HTR-8/SVneo (cell line): ENCODE measurements at places on chromosomes 16 and 17.

DNA sequence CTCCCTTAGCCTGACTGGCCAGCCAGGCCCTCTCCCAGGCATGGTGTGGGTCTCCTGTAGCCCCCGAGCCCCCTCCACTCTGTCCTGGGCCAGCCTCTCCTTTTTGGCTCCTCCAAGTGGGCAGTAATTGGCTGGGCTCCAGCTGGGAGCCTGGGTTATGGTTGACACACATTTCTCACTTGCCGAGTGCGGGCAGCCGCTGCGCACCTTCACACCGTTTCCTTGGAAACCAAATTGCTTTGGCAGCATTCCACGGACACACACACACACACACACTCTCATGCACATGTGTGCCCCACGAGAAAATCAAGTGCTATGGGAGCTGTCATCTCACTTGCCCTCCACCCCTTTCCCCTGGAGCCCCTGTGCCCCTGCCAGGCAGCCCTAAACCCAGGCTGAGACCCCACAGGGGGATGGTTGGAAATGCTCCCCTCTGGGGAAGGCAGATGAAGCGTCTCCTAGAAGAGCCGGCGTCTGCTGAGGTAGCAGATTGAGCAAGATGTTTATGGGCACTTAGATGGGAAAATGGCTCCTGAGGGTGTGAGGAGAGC, 402.7 kb upstream of the TNRC6C start:
- DNase-seq: no peak

GRCh38 chr16:28210979-28211588, 681 bp downstream of the XPO6 start:
- peak; percentile 53 for DNase-seq

DNA sequence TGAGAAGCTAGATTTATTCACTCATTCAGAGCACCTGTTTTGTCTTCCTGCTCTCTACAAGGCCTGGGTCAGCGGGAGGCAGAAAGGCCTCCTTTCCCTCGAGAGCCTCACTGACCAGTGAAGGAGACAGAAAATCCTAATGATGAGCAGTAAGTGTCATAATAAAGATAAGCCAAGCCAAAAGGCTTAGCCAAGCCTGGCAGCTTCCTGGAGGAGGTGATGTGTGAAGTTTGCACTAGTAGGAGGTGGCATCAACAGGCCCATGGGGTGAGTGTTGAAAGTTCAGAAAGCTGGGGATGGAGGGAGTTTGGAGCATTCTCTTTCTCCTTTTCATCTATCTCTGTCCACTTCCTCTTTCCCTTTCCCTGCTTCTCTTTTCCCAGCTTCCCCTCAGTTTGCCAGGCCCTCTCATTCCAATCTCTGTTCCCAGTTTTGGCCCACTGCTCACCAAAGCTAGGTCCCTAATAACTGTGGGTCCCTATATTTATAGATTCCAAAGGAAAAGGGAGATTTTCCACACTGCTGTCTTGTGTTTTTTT, 16.5 kb upstream of the SPNS3 start:
- DNase-seq: no peak

DNA sequence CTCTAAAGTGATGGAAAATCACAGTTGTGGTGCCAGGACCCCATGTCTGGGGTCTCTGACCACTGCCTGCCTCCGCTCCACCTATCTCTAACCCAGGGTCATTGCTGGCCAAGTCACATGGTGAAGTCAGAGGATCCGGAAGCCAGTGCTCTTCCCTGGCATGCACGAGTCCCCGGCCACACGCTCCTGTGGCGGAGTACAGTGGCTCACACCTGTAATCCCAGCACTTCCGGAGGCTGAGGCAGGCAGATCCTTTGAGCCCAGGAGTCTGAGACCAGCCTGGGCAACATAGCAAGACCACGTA, 21.5 kb upstream of the RBFOX3 start:
- no peak for DNase-seq

GRCh38 chr17:4313221-4314114, 49.7 kb upstream of the ANKFY1 start:
- no peak for DNase-seq

- no peak for DNase-seq
Measured at GRCh38 chr16:11363927-11364258, 18.6 kb downstream of the RMI2 start.

GRCh38 chr17:5120036-5120435, 4.2 kb downstream of the USP6 start:
- DNase-seq: no peak

GRCh38 chr17:17508019-17508535, 11.9 kb upstream of the RASD1 start:
- DNase-seq: no peak

GRCh38 chr17:13919818-13920217, 149.5 kb upstream of the COX10 start:
- no peak for DNase-seq

- no peak for DNase-seq
Measured at GRCh38 chr17:35879773-35880654, at the start of gene CCL5. CCL5 (minus strand) TSS chr17:35880360.

DNA sequence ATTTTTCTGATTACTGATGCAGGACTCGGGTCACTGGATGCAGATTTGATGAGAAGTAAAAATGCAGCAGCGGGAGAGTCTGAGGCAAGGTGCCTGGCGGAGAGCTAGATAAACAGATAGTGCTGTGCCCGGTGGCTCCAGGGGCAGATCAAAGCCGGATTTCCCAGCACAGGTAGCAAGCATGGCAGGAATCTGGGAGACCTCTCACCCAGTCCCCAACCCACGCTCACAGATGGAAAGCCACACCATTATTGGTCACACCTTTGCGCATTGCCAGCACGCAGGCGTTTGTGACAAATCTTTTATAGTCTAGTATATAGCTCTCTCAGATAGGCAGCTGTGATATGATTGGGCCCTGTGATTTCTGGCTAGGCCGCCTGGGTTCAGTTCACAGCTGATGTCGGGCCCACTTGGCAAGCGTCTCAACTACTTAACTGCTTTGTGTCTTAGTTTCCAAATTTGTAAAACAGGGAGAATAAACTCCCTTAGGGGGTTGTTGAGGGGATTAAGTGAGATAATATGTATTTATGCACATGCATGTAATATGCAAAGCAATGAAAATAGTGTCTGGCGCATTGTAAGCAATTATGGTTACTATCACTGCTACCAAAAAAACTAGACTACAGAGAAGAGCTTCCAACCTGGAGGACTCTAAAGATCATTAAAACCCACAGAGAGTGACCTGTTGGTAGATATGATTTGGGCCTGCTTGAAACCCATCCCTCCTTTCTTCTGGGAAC, 42.0 kb upstream of the NFAT5 start:
- DNase-seq: no peak

- DNase-seq: no peak
Measured at GRCh38 chr17:10073941-10074340, 124.5 kb downstream of the GAS7 start.

DNA sequence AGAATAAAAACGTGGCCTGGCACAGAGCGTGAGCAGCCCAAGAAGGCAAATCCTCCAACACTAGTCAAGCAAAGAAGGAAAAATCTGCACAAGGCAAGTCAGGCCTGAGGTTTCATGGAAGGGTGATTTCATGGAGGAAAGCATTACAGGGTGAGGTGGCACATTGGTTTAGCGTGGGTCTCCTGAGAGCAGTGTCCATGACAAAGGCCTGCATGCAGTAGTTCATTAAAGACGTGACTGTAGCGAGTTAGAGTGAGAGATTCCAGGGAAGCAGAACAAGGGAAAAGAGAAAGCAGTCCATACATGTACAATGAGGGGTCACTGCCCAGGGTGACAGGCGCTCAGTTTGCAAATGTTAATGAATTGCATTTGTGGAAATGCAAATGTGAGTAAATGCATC, 285.0 kb upstream of the ERCC4 start:
- DNase-seq: no peak

DNA sequence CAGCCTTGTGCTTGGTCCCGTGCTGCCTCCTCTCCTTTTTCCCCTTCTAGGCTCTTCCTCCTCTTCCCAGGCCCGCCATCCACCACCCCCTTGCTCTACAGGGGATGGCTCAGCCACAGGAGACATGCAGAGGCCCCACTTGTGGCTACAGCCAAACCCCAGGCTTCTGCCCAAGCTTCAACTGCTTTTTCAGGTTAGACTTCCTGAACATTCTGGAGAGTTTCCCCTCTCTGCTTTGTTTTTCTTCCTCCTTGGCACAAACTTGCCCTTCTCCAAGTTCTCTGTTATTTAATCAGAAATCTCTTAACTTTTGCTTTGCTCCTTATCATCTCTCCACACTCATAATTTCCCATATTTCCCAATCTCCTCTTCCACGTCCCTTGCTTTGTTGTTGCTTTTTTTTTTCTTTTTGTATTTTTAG, 18.3 kb upstream of the HAS3 start:
- DNase-seq: no peak

- no peak for DNase-seq
Measured at GRCh38 chr17:58081646-58082340, 1.4 kb upstream of the DYNLL2 start.

DNA sequence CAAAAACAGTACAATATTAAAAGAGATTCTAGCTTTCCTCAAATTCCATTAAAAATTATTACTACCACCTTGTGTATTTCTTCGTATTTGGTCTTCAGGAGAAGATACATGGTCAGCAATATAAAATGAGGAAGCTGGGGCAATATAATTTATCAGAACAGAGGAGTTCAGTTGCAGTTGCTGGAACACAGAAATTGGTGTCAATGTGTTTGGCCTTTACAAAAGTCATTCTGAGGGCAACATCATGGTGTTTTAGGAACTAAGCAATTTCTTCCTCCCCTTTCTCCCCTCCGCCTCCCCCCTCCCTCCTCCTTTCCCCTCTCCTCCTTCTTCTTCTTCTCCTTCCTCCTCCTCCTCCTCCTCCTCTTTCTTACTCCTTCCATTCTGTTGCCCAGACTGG, 102.1 kb downstream of the YPEL2 start:
- no peak for DNase-seq

- no peak for DNase-seq
Measured at GRCh38 chr16:87227296-87227951, 89.8 kb downstream of the C16orf95 start.

DNA sequence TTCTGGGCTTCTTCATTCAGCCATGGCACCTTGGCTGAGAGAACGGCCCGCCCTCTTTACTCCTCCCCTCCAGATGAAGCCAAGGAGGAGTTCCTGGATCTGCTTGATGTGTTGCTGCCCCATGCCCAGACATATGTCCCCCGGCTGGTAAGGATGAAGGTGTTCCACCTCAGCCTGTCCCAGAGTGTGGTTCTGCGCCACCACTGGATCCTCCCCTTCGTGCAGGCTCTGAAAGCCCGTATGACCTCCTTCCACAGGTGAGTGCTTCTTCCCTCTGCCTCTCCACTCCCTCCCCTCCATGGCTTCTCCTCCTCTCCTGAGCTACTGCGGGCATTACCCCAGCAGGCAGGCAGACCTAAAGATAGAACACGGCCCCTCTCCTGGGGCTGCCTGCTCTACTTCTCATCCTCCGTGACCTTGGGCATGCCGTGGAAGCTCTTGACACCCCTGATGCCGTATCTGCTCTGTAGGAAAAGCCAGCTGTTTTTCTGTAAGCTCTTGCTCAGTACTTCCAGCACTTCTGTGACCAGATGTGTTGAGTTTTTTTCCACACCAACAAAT, 8.7 kb downstream of the USB1 start:
- DNase-seq: no peak

GRCh38 chr17:45311760-45312476, 4.9 kb downstream of the MAP3K14 start:
- DNase-seq: no peak
